A172 (cell line): ENCODE measurements at places on chromosomes 6 and 20. TPM values are rescaled to one million over a fixed set of nuclear protein-coding genes. Genes with fewer than 3 reads are reported as not detected.

The AGER gene
- total RNA-seq, result 0.60 and 2.2 TPM in 2 replicates

The PLCB1 gene
- total RNA-seq, result 0.41 and 0.43 TPM in 2 replicates

- peak; percentile 11 for DNase-seq
Measured at GRCh38 chr6:83838727-83839126, 14.4 kb upstream of the RIPPLY2 start.

DNA sequence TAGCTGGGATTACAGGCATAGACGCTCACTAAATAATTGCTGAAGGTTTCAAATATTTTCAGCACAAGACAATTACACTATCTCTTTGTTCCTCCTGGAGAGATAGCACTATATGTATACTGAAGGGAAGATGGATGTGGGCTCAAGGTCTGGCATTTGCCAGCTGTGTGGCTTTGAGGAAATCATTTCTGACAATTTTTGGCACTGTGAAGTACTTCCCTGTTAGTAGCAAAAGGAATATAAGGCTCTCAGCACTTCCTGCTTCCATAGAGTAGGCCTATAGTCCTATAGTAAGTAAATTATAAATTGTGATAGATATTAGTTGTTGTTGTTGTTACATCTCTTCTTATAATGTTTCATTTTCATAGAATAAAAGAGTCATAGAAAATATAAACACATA, 271.1 kb downstream of the SAMD5 start:
- no peak for DNase-seq

DNA sequence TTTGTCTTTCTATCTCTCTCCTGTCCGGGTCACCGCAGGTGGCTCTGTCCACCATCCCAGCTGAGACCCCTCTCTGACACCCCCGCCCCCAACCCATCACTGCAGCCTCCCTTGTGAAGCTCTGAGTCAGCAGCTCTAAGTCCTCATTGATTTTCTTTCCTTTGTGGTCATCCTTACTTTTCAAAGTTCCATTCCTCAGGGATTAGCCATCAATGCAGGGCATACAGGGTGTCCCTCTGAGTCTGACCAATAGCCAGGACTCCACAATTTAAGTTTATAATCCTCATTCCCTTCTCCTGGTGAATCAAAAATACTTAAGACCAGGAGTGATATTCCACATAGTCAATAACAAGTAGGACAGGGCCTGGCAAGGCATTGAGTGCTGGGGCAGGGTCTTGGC, 333.3 kb upstream of the CNR1 start:
- no peak for DNase-seq

DNA sequence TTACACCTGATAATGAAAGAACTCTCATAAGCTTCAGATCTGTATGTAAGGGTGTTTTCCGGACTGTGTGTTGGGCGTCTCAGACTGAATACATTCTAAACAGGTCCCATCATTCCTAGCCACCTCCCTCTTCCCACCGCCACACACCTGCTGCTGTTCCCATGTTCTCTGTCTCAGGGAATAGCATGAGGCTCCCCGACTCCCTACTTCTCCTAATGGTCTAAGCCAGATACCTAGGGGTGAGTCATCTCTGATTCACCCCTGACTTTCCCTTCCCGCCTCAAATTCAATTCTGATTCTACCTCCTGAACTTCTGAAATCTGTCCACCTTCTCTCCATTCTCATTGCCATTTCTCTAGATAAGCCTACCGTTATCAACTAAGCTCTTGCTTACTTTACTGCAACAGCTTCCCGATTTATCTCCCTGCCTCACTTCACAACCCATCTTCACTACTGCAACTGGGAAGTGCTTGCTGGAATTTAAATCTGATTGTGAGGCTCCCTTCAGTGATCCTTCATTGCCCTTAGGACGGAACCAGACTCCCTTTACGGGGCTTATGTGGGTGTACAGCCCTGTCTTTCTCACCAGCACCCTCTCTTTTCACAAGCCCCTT, 1.6 kb downstream of the TMEM14A start:
- DNase-seq, result peak; percentile 67

DNA sequence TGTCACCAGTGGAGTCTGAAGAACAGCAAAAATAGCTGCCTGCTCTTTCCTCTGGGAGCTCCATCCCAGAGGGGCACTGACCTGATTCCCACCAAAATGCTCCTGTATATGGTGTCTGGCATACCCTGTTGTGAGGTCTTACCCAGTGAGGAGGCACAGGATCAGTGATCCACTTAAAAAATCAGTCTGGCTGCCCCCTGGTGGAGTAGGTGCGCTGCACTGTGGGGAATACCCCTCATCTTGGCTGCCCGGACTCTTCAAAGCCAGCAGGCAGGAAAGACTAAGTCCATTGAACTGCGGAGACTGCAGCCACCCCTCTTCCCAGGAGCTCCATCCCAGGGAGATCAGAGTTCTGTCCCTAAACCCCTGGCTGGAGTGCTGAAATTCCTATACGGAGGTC, 230.9 kb upstream of the HTR1E start:
- DNase-seq, result no peak

The MRAP2 gene
- 0.86 and 1.1 TPM in 2 replicates for total RNA-seq

The METTL24 gene
- not detected in 2 replicates for total RNA-seq

GRCh38 chr20:53668992-53669391, 75.4 kb upstream of the ZNF217 start:
- DNase-seq, result no peak

DNA sequence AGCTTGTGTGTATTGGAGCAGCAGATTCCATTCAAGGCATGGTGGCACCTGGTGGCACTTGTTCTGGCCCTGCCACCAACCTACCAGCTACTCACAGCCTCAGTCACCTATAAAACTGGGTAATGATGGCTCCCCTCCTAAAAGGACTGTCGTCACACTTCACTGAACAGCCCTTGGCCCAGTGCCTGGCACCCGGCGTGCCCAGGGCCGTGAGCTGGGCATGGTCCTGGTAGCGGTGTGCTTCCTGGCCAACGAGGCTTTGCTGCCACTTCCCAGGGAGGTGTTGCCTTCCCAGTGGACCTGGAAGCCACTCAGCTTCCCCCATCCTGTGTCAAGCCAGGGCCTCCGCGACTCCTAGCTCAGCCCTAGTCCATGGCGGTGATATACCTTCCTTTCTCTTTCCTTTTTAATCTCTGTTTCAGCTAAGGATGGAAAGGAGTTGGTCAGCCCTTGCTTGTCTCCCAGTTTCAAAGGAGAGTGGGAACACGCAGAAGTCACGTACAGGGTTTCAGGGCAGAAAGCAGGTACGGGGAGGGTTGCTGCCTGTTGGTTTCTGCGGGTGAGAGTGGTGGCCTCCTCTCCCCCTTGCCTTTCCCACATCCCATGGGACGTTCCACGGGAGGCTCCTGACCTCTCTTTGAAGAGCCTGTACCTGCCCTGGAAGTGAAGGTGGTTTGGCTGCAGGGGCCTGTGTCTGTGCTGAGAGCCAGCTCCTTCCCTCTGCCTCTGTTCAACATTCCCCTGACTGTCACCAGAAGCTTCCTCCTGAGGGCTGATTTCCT, 25.5 kb downstream of the ENTPD6 start:
- no peak for DNase-seq
